ENCODE measurements at places on chromosomes 4 and X. TPM values are rescaled to one million over a fixed set of nuclear protein-coding genes. Genes with fewer than 3 reads are reported as not detected.
A peak's percentile ranks its signal among the peaks of the same experiment; 100 is the strongest.

Gene ARHGEF9
- 37.5 TPM for total RNA-seq

DNA sequence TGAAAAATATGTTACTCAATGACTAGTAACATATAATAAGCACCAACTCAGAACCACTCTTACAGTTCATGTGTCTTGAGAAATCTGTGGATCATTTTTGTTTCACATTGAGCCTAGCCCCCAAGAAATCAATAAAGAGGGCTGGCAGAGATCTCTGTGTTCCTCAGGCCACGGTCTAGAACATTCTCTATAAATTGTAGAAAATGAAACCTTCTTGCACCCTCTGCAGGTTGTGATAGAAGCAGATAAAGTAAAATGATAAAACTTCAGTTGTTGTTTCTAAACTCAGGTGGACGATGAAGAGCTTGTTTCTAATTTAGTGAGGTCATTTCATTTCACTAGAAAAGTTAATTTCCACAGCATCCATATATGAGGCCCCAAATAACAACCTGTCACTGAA is 182.7 kb downstream of the KIT start:
- DNase-seq = no peak

DNA sequence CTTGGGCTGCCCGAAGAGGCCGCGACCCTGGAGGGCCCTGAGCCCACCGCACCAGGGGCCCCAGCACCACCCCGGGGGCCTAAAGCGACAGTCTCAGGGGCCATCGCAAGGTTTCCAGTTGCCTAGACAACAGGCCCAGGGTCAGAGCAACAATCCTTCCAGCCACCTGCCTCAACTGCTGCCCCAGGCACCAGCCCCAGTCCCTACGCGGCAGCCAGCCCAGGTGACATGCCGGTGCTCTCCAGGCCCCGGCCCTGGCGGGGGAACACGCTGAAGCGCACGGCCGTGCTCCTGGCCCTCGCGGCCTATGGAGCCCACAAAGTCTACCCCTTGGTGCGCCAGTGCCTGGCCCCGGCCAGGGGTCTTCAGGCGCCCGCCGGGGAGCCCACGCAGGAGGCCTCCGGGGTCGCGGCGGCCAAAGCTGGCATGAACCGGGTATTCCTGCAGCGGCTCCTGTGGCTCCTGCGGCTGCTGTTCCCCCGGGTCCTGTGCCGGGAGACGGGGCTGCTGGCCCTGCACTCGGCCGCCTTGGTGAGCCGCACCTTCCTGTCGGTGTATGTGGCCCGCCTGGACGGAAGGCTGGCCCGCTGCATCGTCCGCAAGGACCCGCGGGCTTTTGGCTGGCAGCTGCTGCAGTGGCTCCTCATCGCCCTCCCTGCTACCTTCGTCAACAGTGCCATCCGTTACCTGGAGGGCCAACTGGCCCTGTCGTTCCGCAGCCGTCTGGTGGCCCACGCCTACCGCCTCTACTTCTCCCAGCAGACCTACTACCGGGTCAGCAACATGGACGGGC is 579 bp downstream of the ABCD1 start:
- DNase-seq = no peak

DNA sequence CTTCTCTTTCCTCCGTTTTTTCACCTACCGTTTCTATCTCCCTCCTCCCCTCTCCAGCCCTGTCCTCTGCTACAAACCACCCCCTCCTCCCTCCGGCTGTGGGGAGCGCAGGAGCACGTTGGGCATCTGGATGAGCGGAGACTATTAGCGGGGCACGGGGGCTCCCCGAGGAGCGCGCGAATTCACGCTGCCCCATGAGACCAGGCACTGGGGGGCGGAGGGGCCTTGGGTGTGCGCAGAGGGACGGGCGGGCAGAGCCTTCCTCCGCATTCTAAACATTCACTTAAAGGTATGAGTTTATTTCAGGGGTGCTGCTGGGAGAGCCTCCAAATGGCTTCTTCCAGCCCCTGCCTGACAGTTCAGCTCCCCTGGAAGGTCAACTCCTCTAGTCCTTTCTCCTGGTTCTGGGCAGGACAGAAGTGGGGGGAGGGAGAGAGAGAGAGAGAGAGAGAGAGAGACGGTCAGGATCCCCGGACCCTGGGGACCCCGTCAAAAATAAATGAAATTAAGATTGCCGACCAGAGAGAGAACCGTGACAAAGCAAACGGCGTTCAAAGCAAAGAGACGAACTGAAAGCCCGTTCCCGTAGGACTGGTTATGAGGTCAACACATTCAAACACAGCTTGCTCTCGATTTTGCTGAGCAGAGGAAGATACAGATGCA is 5.0 kb downstream of the SHOX start:
- DNase-seq = no peak

GRCh38 chrX:13776387-13776786 is 40.5 kb downstream of the GPM6B start:
- DNase-seq = no peak

Gene TKTL2
- total RNA-seq = not detected

DNA sequence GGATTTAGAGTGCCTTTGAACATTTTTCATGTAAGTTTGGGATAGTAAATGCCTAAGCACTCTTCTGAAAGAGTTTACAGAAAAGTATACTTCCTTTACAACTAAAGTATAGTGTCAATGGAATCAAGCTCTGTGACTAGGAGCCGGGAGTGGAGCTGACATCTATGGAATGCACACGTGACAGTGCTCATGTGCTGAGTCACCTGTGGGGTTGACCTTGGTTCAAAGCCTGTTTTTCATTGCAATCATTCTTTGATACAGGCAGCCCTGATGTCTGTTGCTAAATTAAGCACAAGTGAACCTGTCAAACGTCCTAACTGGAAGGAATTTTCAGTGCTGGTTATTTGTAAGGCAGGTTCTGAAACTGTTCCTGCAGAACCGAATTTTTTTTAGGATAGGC is 82.5 kb downstream of the GPAT3 start:
- peak; percentile 41 for DNase-seq

DNA sequence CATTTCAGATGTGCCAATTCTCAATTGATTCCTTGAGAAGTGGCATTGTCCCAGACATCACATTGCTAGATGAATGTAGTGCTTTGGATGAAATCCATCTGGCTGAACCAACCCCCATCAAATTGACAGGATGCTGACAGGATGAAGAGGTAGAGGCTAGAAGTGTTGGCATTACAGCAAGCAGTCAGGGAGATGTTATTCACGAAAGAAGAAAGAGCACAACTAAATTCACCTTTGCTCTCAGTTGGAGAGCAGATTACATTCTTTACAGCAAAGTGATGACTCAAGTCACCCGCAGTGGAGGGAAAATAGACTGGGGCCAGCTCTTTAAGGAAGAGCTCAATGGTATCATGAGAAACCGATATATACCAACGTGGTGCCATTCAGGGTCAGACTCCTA is 259.6 kb downstream of the C4orf33 start:
- DNase-seq = no peak

Gene ZNF732
- total RNA-seq = not detected

Gene CHRNA9
- total RNA-seq = not detected

DNA sequence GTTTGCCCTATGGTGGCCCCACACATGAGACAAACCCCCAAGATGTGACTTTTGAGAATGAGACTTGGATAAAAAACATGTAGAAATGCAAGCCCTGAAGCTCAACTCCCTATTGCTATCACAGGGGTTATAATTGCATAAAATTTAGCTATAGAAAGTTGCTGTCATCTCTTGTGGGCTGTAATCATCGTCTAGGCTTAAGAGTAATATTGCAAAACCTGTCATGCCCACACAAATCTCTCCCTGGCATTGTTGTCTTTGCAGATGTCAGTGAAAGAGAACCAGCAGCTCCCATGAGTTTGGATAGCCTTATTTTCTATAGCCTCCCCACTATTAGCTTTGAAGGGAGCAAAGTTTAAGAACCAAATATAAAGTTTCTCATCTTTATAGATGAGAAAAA is 14.6 kb downstream of the ALB start:
- no peak for DNase-seq

GRCh38 chr4:15757054-15757453 is 21.1 kb upstream of the CD38 start:
- no peak for DNase-seq

GRCh38 chrX:12352922-12353321 is 214.6 kb downstream of the FRMPD4 start:
- no peak for DNase-seq

- no peak for DNase-seq
Measured at GRCh38 chrX:123993904-123994635, 32.6 kb downstream of the STAG2 start.

DNA sequence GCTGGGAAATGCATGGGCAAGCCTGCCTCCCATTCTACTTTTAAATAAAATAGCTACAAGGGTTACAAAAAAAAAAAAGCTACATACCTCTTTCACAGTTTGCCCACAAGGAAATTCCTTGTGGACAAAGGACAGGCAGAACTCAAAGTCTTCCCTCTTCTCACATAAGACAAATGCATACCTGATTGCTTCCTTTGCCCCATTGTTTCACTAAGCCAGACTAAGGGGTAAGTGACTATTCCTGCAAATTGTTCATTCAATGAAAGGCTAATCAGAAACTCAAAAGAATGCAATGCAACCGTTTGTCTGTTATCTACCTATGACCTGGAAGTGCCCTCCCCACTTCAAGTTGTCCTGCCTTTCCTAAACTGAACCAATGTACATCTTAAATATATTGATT is 780.6 kb downstream of the FAM133A start:
- no peak for DNase-seq

DNA sequence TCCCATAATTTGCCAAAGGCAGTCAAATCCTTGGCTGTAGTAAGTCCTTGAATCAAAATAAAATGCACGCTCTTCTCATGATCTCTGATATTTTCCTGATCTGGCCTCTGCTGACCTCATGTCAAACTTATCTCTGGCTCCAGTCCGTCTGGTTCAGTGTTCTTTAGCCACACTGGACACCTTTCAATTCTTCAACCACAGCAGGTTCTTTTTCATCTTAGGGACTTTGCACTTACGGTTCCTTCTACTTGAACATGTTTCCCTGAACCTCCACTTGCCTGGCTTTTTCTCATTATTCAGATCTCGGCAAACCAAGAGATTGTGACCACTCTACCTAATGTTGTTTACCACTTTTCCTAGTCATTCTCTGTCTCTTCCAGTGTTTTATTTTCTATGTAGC is 10.3 kb downstream of the ENPEP start:
- DNase-seq = no peak

DNA sequence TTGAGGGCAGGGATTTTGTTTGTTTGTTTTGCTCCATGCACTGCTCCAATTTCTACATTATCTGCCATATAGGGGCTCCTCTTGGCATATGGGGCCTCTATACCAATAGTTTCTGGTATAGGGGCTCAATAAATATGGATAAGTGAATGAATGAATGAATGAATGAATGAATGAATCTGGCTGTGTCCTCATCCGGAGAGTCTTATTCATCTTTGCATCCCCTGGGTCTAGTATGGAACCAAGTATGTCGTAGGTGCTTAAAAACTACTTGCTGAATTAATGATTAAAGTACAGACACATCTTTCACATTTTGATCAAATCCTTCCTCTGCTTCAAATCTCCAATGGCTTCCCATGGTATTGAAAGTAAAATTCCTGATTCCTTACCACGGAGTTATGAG is 80.1 kb downstream of the DRD5 start:
- DNase-seq = no peak

DNA sequence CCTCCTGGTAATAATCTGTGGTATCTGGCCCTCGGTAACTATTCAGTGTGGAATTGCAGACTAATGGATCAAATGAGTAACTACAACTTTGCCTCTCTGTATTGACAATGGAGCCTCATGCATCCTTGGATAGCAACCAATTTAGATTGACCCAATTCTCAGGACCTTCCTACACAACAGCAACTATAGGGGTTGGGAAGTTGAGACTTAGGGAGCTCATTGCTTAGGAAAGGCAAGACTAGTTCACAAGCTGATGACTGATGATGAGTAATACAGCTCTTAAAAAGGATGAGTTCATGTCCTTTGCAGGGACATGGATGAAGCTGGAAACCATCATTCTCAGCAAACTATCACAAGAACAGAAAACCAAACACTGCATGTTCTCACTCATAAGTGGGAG is 47.5 kb upstream of the KLHL13 start:
- no peak for DNase-seq

Gene MAGEA12
- not detected for total RNA-seq

GRCh38 chr4:164467493-164467892 is 286.4 kb upstream of the SMIM31 start:
- no peak for DNase-seq

Gene BANK1
- 0.12 TPM for total RNA-seq

- no peak for DNase-seq
Measured at GRCh38 chrX:32443841-32444240, 767.5 kb downstream of the DMD start.

- no peak for DNase-seq
Measured at GRCh38 chrX:11778230-11778629, 20.2 kb downstream of the MSL3 start.

Gene TMEM156
- not detected for total RNA-seq

Gene ZNF157
- not detected for total RNA-seq

Data from left ventricle myocardium superior (tissue), 1 donor.